ENCODE measurements at places on chromosomes 12 and 14.

GRCh38 chr12:103181366-103182152 lies 224.1 kb downstream of the ASCL1 start:
- DNase-seq, result no peak

GRCh38 chr12:6341417-6342139 lies at the start of gene TNFRSF1A:
Gene TNFRSF1A (minus strand): TSS chr12:6342076. CDS start chr12:6341814, 262 bp downstream.
- DNase-seq, result no peak

- DNase-seq, result no peak
These were observed 645.4 kb upstream of the ATXN7L3B start for GRCh38 chr12:73892201-73892600.

DNA sequence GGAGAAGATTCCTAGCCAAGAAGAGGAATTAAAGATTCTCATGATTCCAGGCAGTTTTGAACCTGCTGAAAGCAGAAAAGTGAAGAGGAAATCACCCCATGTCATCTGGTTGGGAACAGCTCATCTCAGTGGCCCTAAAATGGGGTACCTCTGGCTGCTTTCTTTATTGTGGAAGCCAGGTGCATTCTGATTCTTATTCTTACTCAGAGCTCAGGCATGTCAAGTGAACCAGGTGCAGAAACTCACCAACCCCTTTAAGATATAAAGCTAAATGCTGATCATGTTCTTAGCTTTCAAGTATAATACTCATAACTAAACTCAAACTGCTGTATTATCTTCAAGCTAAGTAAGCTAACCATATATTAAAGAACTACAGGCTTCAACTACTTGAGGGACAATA lies 253.9 kb upstream of the ARID2 start:
- DNase-seq, result no peak

DNA sequence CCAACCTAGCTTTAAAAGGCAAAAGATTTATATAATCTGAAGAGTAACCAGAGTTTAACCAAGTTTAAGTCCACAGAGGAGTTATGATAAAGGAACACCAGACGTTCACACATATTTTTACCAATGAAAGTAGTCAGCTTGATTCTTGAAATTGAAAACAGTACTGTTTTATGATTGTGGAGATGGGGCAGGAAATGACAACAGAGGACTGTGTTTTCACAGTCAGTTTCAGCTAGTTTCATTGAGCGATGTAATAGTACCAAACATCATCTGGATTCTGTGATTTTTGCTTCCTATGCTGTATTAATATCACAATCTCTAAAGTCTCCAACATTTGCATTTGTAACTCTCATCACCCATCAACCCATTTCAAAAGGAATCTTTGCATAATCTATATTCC lies 34.2 kb upstream of the SLC6A15 start:
- no peak for DNase-seq

DNA sequence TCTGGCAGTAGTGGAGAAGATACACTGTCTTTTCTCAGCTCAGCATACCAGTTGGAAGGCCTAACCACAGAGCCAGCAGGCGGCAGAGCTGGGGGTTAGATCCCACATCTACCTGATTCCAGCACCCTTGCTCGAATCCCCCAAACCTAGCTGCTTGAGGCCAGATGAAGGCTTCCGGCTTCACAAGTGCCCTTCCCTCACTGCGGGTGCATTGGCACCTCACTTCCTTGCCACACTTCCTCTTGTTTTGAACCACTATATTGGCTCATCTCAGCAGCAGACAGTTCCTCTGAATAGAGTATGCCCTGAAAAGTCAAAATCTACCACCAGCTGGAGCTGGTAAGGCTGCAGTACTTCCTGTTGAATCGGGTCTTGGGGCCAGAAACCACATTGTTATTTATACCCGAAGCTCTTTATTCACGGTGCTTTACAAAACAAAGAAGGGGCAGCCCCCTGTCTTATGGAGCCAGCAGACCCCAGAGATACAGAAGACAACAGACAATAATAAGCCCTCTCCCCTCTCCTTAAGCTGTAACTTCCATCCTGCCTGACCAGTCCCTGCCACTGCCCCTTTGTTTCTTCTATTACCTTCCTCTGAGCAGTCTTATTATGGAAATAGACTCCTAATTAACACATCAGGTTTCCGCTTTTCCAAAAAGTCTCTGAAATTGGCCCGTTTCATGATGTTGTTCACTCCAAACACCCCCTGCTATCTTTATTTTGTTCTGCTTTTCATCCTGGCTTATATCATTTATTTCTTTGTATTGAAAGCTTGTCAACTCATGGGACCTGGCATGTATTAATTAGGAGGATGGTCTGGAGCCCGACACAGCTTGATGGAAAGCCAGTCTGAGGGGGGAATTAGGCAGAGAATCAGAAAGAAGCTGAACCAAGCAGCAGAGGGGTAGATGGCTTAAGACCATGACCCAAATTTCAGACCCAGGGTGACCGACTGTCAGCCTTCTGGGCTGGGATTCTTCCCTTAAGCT lies 233.5 kb downstream of the EFCAB11 start:
- DNase-seq, result no peak

DNA sequence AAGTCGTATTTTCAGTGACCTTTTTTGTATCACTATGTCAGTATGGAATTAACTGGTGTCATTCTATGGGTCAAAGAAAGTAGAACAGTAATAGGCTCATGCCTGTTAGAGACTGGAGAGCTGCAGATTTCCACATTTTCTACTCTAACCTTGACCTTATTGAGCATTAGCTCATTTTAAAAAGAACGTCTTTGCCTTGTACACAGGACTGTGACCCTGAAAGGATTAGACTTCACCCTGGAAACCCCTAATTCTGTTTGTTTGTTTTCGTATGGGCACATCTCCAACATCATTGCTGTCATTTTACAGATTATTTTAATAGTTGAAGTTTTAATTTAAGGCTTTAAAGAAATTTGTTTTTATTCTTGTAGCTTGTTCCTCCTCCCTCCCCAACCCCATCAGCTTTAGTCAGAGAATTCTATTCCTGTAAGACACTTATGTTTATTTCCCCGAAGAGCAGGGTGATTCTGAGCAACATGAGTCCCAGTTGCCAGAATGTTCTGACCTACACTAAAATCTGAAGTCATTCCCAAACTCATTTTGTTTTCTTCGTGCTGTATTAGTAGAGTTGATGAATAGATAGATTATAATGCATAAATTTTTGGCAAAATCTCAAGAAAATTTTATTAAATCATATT lies 451.3 kb downstream of the FOXG1 start:
- DNase-seq, result no peak

- DNase-seq, result no peak
These were observed 8.6 kb upstream of the TMCC3 start for GRCh38 chr12:94658931-94659330.

DNA sequence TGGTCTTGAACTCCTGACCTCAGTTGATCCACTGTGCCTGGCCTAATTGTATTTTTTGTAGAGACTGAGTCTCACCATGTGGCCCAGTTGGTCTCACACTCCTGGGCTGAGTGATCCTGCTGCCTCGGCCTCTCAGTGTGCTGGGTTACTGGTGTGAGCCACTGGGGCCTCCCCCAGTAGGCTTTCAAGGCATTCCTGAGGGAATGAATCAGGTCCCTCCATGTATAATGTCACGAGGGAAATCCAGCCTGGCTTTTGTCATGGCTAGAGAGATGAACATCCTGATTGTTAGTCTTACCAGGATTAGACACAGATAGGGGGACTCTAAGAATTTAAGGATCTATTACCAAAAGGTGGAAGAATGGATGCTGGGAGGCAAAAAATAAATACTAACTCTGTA lies 51.9 kb downstream of the CPSF2 start:
- DNase-seq, result no peak

GRCh38 chr14:95309261-95310051 lies 10.3 kb downstream of the CLMN start:
- no peak for DNase-seq

- no peak for DNase-seq
These were observed 23.5 kb upstream of the PYGL start for GRCh38 chr14:50967790-50968189.

DNA sequence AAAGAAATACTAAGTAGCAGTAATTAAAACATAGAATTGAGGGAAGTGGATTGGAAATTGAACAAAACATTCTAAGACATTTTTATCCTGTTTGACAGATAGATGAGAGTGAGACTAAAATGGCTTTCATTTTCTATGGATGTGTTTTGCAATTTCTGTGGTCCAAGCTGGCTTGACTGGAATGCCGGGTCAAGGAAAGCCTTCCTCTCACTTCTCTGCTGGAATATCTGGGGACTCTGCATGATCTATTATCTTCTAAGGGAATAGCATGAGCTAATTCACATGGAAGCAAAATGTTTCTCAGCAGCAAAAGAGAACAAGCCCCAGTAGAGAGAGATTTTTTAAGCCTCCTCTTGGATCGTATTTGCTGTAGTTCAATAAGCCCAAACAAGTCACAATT lies 407.9 kb upstream of the ATXN7L3B start:
- DNase-seq, result no peak

DNA sequence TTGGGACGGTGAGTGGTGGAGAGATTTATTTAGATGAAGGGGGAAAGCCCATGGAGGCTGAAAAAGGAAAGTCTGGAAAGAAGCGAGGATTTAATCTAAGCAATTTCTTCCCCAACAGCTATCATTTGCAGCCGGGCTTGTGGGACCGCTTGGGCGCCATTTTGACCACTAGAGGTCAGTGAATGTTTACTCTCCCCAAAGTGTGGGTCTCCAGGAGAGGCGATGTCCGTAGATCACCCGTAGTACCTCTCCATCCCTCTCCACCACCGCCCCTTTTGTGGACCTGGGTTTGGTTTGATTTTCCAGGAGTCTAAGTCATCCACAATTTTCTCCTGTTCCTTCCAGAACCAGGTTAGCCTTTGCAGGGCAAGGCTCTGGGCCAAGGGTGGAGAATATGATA lies 91.2 kb upstream of the PARP11 start:
- DNase-seq, result no peak

GRCh38 chr14:85687456-85687855 lies 157.5 kb downstream of the FLRT2 start:
- DNase-seq, result no peak

DNA sequence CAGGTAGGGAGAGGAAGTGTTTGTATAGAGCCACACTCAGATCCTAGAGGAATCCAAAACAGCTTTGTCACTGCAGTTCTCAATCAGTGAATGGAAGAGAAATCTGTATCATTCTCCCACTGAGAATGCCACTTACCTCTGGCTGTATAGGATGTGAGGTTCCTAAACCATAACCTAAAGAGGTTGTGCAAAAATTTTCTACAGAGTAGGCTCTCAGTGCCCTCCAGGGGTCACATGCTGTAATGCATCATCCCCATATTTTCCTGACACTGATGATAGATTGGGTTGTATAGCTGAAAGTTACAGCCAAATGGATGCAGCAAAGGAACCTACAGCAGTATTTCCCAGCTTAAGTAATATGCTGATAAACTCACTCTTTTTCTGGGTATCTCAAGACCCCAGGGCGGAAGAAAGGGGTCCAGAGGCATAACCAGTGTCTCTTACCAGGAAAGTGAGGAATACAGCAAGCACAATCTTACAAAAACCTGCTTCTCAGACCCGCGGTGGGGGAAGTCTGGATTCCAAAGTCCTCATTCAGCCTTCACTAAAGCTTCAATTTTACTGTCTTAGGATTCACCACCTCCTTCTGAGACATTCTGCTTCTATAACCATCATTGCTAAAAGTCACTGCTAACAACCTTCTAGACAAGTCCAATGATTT lies 3.8 kb downstream of the BCDIN3D start:
- DNase-seq, result peak; percentile 7

DNA sequence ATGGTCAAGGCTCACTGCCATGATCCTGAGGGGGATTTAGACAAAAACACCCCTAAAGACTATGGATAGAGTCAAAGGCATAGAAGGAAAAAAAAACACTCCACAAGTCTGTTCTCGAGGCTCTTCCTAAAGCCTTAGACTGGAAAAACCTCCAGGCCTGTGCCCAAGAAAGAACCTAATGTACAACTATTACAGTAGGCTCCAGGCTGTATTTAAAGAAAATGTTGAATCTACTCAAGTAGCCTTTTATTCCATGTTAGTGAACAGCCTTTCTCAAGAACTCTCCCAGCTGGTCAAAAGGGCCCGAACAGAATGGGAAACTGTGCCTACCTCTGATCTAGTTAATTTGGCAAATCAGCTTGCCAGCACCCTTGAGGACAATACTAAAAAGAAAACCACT lies 28.3 kb downstream of the GNPTAB start:
- no peak for DNase-seq

- DNase-seq, result no peak
These were observed 485.0 kb downstream of the SNAPC1 start for GRCh38 chr14:62247266-62247665.

DNA sequence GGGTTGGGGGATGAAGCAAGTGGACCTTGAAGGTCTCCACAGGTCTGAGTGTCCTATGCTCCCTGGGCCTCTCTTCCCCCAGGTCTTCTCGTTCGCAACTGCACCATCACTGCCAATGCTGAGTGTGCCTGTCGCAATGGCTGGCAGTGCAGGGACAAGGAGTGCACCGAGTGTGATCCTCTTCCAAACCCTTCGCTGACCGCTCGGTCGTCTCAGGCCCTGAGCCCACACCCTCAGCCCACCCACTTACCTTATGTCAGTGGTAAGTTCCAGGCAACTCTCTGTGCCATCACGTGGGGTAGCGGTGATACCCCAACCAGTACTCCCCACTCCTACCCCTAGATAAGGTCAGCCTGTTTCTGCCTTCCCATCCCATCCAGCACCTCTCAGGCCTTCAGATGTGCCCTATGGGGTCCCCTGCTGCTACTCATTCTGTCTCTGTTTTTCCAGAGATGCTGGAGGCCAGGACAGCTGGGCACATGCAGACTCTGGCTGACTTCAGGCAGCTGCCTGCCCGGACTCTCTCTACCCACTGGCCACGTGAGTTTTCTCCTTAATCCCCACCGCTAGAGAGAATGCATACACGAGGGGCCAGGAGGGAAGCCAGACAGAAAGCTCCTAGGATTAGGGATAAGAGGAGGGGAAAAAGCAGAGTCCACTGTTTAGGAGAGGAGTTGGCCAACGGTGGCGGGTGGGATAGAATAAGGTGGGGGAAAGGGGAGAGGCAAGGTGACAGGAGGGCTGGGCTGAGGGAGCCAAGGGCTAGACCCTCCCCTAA lies 1.6 kb upstream of the TAPBPL start:
- DNase-seq, result no peak

DNA sequence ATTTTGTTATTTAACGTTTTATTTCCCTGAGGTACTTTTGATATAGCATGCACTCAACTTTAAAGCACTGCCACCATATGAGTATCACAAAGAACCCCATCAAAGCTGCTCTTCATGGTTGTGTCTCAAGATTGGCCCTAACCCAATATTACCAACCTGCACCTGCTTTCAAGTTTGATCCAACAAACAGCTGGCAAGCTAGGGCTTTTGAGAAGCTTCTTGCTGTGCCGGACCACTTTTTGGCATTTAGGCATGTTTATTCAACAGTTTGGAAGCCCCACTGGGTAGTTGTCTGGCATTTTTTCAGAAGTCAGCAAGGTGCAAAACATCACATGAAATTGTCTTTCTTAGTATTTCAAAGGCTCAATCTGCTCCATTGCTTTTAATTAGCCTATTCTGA lies 137.2 kb upstream of the PLEKHA5 start:
- no peak for DNase-seq

- DNase-seq, result no peak
These were observed 7.1 kb upstream of the KRT82 start for GRCh38 chr12:52413202-52413601.

All from NCI-H2029 treated with DMSO at 0.1 percent for 48 hours (cell line).